ENCODE measurements at places on chromosomes 13 and 19.

- no peak for DNase-seq
Measured at GRCh38 chr13:113267642-113268405, 29.2 kb upstream of the LAMP1 start.

DNA sequence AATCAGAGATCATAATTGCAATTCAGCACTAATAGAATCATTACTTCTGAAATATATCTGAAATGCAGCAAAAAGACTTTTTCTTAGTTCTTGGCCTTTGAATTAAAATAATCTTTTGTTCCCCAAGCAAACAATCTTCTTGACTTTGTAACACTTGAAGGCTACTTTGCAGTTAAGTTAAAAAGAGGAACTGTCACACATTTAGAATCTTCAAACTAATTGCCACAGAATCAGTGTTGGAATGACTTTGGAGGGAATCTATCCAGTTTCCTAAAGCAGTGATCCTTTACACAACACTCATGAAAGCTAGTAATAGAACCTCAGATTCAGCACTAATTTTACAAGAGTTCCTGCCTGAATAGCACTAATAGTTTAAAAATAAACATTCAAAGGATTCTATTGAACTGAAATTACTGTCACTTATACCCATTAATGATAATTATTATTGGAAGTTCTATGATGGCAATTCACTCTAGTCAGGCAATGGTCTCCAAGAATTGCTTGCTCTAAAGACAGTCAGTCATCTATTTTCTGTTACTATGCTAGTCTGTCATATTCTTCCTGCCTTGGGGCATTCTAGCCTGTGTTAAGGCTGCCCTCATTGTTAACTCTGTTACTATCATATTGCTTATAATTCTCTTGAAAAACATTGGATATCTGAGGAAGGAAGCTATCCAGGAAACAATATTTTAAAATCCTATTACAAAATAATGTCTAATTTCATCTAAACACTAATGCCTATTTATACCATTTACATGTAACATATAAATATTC lies 362.4 kb downstream of the DIAPH3 start:
- no peak for DNase-seq

- no peak for DNase-seq
Measured at GRCh38 chr19:38482496-38482895, 49.0 kb downstream of the RYR1 start.

- DNase-seq = no peak
Measured at GRCh38 chr13:61110732-61111131, 304.9 kb downstream of the PCDH20 start.

DNA sequence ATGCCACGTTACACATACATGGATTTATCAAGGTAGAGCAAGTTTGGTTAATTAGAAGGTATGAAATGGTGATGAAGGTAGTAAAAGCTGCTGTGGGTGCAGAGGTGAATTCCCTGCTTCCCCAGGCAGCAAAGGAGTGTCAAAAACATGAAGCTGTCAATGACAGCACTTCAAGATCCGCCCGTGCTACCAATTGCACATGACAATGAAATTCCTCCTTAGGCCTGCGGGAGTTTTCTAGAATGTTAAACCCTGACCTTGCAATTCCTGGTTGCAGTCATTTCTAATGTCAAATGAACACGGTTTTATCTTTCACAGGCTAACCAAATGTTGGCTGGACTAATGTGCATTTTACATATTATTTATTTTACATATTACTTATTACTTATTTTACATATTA lies 67.7 kb upstream of the LSM14A start:
- no peak for DNase-seq

GRCh38 chr13:111460548-111461444 lies 140.4 kb downstream of the TEX29 start:
- DNase-seq = peak; percentile 28

DNA sequence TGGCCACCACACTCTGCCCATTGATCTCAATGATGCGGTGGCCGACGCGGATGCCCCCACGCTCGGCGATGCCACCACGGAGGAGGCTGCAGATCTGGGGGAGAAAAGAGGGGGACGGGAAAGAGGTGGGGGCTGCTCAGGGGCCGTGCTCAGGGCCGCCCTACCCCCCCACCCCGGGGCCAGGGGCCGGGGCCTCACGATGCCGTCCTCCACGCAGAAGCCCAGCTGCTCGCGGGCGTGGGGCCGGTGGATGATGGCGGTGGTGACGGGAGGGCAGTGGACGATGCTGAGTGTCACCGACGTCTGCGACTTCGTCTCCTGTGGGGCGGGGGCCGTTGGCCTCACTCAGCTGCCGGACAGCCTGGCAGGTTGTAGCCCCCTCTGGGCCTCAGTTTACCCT lies 10.3 kb downstream of the APBA3 start:
- no peak for DNase-seq

GRCh38 chr19:17404015-17404414 lies 1.4 kb downstream of the BST2 start:
- no peak for DNase-seq

DNA sequence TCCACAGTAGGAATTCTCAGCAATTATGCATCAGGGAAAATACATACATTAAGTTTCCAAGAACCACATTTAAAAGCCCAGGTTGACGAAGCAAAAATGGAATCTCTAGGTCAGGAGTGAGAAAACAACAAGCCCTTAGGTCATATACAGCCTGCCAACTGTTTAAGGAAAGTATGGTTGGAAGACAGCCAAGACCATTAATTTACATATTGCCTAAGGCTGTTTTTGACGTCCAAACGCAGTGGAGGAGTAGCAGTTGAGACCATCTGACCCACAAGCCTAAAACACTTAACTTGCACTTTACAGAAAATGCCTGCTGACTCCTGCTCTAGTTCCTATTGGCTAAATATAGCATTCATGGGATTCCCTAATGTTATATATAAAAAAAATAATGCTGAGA lies 299.0 kb downstream of the ITGBL1 start:
- DNase-seq = peak; percentile 62

DNA sequence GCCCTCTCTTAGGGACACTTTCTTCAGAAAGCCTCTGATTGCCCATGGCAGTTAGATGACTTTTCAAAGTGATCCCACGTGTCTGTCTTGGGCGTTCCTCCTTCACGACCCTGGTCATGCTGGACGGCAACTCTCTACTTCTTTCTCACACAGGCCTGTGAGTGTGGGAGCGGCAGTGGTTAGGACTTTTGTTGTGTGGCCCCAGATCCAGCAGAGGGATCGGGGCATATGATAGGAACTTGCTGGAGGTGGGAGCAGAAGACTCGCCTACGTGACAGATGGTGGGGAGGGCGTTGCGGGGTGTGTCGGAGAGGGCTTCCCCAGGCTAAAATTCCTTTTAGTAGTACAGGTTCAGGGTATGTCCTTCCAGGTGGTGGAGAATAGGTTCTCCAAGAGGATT lies 289.5 kb upstream of the MAB21L1 start:
- no peak for DNase-seq

- DNase-seq = no peak
Measured at GRCh38 chr13:98511435-98511834, 65.5 kb downstream of the STK24 start.

- DNase-seq = peak; percentile 9
Measured at GRCh38 chr19:5156231-5156986, 184.2 kb downstream of the PTPRS start.

- DNase-seq = no peak
Measured at GRCh38 chr19:29404015-29404414, 121.8 kb upstream of the VSTM2B start.

DNA sequence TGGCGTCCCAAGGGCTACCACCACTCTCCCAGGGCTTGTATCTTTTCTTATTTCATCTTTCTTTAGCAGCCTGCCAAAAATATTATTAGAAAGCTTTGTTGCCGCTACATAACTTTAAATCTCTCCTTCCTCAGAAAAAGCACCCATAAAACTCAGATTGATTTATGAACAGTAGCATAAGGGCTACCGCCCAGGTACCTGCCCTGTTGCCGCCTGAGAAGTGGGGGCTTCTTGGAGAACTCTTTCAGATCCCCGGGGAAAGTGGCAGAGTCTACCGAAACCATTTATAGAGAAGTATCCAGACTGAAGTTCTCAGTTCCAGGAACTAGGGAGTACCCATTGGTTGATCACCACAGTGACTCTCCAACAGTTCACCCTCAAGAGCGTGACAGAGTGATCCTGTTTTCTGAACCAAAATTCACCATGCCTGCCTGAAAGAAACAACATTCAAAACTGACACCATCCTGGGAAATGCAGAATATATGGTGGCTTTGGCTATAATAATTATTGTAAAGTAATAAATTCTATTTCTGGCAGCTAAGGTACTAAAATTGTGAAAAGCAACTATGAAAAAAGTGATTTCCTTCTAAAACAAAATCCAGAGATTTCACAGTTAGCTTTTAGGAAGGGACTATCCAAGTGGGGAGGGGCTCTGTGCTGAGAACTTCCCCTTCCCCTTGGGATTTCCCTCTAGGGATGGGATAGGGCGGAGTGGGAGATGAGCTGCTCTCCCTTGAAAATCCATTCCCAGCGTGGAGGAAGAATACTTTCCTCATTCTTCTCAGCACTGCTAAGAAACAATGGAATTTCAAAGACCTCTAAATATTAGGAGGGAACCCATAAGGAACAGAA lies 877 bp upstream of the N4BP2L1 start:
- no peak for DNase-seq

- DNase-seq = no peak
Measured at GRCh38 chr13:31880851-31881494, 141.6 kb downstream of the RXFP2 start.

- no peak for DNase-seq
Measured at GRCh38 chr19:6216236-6216995, 63.4 kb downstream of the MLLT1 start.

DNA sequence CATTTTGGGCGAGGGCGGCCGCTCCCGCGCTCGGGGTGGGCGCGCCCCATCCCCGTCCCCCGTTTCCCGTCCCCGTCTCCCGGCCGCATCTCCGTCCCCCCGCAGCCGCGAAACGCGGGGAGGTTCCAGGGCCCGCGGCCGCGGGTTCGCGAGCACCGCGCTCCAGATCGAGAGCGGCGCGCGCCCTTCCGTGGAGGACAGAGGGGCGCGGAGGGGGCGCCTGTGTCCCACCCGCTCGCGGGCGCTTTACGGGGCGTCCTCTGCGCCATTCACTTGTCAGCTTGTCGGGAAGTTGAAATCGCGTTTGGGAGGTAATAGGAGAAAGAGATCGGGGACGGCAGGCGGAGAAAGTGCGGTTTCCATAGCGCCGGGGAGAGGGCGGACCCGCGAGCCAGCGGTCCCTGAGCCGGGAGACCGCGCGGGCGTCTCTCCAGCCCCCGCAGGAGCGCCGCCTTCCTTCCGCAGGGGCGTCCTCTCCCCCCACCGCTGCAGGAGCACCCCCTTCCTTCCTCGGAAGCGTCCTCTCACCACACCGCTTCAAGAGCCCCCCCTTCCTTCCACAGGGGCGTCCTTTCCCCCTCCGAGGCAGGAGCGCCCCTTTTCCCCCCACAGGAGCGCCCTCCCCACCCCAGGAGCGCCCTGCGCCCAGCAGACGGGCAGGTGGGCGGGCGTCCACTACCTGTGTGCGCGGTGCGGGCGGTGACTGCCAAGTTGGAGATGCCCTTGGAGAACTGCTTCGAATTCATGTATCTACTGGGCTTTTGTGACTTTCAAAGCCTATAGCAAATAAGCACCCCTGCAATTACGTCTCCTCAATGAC lies 962 bp upstream of the IRS2 start:
- DNase-seq = peak; percentile 67

GRCh38 chr19:13839130-13839937 lies 37.6 kb upstream of the NANOS3 start:
- peak; percentile 90 for DNase-seq

DNA sequence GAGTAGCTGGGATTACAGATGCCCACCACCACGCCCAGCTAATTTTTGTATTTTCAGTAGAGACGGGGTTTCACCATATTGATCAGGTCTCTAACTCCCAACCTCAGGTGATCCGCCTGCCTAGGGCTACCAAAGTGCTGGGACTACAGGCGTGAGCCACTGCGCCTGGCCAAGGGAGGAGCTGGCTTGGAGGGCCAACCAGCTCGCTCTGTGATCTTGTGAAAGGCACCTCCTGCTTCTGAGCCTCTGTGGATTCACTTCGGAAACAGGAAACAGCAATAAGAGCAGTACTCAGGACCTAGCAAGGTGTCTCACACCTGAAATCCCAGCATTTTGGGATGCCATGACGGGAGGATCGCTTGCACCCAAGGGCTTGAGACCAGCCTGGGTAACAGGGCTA lies 2.0 kb upstream of the ELL start:
- DNase-seq = no peak

- no peak for DNase-seq
Measured at GRCh38 chr19:38285567-38285966, 18.5 kb upstream of the C19orf33 start.

- no peak for DNase-seq
Measured at GRCh38 chr13:39820606-39821005, 165.1 kb downstream of the COG6 start.
